KBM-7 (cell line): ENCODE measurements at places on chromosomes 6 and 20.

GRCh38 chr6:129645106-129645829 is 64.7 kb downstream of the ARHGAP18 start:
- DNase-seq: peak; percentile 36

DNA sequence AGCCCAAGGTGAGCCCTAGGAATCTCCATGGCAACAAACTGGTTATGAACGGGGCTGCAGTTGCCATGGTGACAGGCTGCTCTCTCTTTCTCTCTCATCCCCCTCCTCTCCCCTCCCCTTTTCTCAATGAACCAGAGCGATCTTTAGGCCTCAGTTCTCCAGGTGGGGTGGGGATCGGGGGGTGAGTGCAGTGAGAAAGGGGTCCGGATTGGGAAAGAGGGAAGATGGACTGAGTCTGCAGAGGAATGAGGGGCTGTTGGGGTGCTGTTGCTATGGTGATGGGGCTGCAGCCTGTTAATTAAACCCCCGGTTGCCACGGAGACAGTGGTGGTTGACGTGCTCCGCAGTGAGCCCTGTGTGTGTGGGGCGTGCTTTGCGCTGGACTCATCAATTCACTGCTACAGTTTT is 3.6 kb upstream of the SLC12A5 start:
- no peak for DNase-seq

DNA sequence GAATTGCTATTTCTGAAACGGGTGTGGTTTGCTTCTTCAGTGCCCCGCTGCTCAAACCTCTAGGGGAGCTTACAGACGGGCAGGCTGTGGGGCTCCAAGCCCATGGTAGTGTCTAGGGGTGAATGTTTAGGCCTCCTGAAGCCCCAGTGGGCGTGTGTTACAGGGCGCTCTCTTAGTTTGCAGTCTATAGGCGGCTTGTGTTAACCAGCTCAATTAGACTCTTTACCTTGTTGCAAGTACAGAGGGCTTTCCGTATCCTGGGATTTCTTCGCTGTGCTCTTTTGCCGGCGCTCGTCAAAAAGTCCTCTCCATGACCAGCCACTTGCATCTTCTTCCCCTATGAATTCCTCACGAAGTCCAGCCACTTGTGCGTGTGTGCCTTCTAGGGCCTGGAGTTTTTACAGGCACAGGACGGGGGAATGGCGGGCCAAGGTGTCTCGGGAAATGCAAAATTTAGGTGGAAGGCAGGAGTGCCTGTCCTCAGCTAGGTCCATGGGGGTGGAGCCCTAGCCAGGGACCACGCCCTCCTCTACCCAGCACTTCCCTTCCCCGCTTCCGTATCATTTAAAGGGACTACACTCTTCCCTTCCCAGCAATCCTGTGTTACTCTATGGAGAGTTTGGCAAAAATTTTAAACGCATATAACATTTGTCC is 94.5 kb downstream of the HTR1B start:
- DNase-seq: no peak

DNA sequence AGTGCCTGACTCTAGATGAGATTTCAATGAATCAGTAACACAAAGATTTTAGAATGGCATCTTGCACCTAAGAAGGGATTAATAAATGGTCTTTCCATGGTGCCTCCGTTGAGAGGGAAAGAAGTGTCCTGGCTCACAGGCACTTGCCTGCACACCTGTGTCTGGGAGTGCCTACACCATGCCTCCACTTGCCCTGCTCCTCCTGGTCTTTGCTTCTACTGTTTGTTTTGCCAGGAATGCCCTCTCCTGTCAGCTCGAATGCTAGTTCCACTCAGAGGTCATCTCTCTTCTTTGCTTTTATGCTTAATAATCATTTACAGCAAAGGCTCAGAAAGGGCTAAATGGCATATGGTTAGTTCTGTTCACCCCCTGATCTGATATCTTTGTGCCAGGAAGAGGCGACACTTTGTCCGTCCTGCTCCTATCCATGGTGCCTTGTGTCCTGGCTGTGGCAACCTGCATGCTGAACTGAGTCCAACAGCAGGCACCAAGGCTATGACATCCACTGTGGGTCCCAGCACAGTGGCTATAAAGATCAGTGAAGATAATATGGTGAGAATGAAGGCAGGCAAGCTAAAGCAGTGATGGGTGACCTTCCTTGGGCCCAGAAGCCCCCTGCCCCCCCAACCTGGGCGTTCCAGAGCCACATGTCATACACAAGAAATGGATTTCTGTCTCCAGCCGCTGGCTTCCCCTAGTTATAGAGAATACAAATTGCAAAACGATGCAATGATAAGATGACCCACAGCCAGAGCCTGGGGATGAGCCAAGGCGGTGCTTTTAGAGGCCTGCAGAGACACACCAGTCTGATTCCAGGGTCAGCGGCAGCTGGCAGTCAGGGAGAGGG is 1.4 kb downstream of the C6orf132 start:
- DNase-seq: no peak

DNA sequence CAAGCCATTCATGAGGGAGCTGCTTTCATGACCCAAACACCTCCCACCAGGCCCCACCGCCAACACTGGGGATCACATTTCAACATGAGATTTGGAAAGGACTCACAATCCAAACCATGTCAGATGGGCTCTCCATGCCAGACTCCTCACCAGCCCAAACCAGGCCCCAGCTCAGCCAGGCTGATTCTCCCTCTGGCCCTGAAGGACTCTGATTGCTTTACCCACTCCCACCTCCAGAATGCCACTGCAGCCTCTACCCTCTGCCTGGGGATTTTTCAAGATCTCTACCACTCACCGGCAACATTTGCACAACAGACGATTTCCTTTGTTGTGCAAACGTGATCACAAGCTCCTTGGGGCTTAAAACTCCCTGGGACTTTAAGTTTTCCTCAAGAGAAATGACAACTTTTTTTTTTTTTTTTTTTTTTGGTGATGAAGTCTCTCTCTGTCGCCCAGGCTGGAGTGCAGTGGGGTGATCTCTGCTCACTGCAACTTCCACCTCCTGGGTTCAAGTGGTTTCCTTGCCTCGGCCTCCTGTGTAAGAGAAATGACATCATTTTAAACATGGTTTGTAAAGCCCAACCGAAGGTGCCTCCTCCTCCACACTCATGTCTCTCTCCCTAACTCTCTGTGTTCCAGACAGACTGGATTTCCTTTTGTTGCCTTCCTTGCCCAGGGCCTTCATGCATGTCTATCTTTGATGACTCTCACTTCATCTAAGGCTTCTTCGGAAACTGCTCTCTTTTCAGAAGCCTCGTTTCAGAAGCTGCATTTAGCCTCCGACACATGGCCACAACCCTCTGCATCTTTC is 147.0 kb downstream of the CDH26 start:
- DNase-seq: peak; percentile 53

GRCh38 chr20:38692436-38693411 is 31.6 kb upstream of the SLC32A1 start:
- DNase-seq: peak; percentile 59

DNA sequence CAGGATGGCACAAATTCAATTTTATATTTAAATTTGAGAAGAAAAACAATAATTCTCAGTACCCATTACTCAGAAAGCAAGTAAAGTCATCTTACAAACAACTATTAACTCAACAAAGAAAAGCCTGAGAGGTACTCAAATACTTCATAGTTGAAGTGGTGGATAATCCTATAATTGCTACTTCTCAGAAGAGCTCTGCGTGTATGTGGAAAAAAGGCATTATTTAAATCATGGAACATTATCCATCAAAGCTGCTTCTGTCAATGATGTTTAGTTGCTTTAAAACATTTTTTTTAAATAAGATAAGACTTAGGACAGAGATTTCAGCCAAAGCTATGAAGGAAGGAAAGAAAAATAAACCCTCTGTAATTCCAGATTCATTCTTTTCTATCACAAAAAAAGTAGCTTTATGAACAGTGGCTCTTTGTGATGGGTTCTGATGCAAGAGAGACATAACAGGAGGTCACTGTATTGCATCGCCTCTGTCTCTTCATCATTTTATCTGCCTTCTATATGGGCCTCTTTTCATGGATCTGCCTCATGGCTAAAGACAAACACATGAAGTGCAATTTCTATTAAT is 367.9 kb upstream of the SLC35B3 start:
- DNase-seq: no peak

GRCh38 chr20:10253780-10254179 is 35.1 kb downstream of the SNAP25 start:
- no peak for DNase-seq

- DNase-seq: no peak
Observed at GRCh38 chr6:100880149-100880852, 828 bp downstream of the ASCC3 start.

- no peak for DNase-seq
Observed at GRCh38 chr6:14655201-14656061, 537.9 kb downstream of the CD83 start.

DNA sequence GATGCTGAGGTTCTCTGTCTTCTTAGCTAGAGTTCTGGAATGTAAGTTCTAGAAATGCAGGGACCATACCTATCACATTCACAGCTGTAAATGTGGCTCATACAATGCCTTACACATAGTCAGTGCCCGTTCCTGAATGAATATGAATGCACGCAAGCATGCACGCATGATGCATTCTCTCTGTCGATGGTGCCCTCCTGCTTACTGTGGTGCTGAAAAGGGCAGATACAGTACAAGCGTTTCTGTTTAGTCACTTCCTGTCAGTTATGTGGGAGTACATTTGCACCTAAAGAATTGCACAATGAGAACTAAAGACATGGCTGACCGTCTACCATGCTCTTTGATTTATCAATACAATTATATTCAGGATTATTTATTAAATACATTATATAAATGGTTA is 152.2 kb upstream of the SOX4 start:
- DNase-seq: peak; percentile 66

- DNase-seq: peak; percentile 33
Observed at GRCh38 chr6:125307964-125308615, 6.3 kb upstream of the HDDC2 start.

GRCh38 chr6:131840936-131841583 is 33.2 kb downstream of the ENPP1 start:
- DNase-seq: no peak

DNA sequence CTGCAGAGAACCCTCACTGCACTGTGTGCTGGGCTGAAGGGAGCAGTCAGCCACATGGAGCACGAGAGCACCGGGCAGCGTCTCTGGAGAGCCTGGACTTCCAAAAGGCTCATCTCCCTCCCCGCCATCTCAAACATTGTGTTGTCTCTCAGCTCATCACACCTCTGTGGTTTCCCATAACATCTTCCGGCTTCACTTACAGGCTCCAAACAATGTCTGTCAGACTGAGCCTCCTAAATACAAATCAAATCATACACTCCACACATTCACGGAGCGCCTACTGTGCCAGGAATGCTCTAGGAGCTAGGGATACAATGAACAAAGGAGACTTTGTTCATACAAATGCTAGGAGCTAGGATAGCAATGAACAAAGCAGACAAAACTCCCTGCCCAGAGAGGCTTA is 398.0 kb downstream of the RNGTT start:
- no peak for DNase-seq

DNA sequence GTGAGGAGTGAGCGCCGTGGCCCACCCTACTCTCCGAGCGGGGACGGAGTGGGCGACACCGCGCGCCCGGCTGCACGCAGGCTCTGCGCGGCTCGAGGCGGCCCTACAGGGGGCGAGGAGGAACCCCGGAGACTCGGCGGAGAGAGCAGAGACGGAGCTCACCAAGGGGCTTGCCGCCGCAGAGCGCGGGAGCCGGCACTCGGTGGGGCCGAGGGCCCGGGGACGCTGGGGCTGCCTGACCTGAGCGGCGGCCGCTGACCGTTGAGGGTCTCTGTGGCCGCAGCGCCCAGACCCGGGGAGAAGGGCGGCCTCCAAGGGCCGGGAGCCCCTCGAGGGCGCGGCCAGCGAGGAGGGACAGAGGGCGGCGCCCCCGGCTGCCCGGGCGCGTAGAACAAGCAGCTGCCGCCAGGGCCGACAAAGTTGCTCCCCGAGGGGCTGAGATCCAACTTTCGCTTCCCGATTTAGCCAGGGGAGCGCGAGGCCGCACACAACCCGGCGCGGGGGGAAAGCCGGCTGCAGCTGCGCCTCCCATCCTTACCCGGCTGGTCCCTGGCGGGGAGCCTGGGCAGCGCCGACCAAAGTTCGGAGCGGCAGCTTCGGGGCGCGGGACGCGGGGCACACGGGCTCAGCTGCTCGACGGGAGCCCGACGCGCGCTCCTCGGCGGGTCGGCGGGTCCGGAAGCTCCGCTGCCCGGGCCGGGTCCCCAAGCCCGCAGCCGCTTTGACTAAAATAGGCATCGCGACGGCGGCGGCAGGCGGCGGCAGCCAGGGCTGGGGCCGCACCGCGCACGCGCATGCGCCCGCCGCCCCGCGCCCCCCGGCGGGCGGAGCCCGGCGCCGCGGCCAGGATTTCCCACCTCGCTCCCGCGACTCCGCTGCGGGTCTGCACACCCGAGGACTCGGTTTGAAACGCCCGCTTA is 43.1 kb downstream of the POPDC3 start:
- DNase-seq: peak; percentile 66

- peak; percentile 72 for DNase-seq
Observed at GRCh38 chr20:4607287-4607713, 114.4 kb upstream of the PRND start.

GRCh38 chr6:98787961-98788360 is 46.4 kb upstream of the POU3F2 start:
- no peak for DNase-seq

GRCh38 chr20:45067558-45067957 is 33.4 kb downstream of the KCNS1 start:
- DNase-seq: no peak

GRCh38 chr6:15551798-15552197 is 111.0 kb downstream of the DTNBP1 start:
- DNase-seq: peak; percentile 77

DNA sequence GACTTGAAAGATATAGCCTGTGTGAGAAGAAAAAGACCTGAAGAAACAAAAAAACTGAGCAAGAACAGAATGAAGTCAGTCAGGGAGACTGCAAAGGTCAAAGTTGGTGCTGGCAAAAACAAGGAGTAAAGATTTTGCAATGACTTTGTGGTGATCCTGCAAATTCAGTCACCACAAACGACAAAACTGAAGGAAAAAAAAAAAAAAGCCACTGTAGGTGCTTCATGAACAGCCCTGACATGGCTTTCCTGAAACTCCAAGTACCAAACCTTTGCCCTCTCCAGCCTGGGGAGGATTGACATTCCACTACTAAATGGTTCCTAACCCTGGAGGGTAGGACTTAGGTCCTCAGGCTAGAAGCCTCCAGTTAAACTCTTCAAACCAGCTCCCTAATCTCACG is 114.7 kb upstream of the BEND3 start:
- no peak for DNase-seq

DNA sequence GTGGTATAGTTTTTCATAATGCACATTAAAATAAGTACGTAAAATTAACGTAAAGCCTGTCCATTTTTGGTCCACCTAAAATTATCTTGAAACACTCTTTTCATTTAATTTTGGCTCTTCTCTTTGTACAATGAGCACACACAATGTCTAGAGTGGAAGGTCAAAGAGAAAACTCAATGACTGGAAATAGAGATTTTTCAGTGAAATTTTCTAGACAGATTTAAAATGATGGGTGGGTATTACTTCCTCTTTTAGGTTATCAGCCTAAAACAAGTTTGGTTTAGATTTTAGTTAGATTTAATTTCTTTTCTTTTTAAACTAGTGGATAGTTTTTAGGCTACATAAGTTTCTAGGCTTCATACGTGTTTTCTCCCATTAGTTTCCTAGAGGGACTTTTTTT is 24.9 kb downstream of the DSE start:
- no peak for DNase-seq

GRCh38 chr20:50415516-50416268 is 94.5 kb upstream of the PTPN1 start:
- no peak for DNase-seq
